ENCODE measurements at places on chromosomes 5 and 9. TPM values are rescaled to one million over a fixed set of nuclear protein-coding genes. Genes with fewer than 3 reads are reported as not detected.

The PCDHAC1 gene
- total RNA-seq = not detected

The CRB2 gene
- not detected for total RNA-seq

The CYLC2 gene
- total RNA-seq = not detected

The WNT8A gene
- not detected for total RNA-seq

The WDR31 gene
- 0.88 TPM for total RNA-seq

The PCDHGB5 gene
- not detected for total RNA-seq

The PCDHB6 gene
- not detected for total RNA-seq

The FGF1 gene
- total RNA-seq = not detected

The FBP1 gene
- total RNA-seq = 1.9 TPM

The BAAT gene
- not detected for total RNA-seq

The SLC46A2 gene
- not detected for total RNA-seq

The IRX2 gene
- not detected for total RNA-seq

The ORM2 gene
- not detected for total RNA-seq
